ENCODE measurements at places on chromosomes 4 and X.

- no peak for DNase-seq
Observed at GRCh38 chr4:174198828-174199227, 84.6 kb downstream of the FBXO8 start.

- DNase-seq, result no peak
Observed at GRCh38 chr4:31081366-31081765, 361.2 kb downstream of the PCDH7 start.

DNA sequence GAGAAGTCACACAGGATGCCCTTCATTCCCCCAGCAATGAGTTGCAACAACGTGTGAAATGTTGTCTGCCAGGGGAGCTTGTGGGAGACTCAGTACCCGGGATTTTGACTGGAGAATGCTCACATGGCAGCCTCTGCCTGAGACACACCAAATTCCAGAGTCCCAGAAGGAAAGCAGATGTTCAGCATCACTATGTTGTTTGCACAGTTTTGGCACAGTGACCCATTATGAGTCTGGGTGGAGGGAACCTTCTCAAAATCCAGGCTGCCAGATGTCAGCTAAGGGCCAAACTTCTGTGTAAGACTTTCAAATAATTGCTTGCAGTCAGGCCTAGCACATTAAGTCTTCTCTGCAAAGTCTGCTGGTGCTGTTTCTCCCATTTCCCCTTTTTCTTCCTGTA, 1029.7 kb upstream of the TENM3 start:
- no peak for DNase-seq

GRCh38 chrX:129797251-129797906, 17.6 kb downstream of the SASH3 start:
- no peak for DNase-seq

- no peak for DNase-seq
Observed at GRCh38 chr4:8913858-8914460, 42.3 kb upstream of the HMX1 start.

DNA sequence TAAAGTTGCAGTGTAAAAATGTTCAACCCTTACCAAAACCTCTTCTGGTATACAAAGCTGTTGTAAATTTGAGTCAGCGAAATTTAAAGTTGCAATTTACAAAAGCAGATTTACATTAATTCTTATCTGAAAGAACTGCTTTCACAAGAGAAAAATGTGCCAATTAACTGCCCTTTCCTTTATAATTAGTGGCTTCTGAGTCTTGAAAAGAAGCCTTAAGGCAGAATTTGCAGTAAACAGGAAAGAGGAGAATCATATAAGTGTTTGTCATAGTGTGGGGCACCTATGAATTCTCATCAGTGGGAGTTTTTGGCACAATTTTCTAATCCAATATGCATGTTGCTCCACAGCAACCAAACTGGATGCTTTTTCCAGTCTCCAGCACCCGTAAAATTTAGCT, 125.3 kb upstream of the GABRG1 start:
- DNase-seq, result no peak

DNA sequence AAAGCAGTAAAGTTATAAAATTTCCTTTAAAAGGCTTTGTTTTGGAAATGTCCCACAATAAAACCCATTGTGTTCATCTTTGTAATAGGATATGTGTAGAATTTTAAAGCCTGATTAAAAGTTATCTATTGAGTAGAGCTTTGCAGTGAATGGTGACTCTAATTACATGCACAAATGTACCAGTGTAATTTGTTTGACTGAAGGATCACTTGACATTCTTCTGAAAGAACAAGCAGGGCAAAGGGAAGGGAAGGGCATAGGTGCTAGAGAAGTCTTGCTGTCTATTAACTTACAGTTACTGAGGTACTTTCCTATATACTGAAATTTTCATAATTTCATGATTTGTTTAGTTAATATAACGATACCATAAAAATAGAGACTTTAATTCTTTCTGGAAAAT, 70.8 kb downstream of the STIM2 start:
- DNase-seq, result no peak

DNA sequence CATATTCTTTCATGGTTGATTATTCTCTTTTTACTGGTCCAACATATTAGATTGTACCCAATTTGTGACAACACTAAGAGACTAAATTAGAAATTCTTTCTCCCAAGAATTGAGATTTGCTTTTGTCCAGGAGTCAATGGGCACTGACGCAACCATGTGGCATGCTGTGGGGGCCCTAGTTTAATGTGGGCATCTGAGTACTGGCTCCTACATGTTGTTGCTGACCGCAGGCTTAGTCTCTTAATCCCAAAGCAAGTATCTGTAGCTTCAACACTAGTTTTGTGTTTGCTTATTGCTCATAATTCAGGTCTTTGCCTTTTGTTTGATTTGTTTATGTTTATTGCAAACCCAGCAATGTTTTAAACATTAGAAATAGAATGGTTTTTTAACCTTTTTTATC, 263.4 kb upstream of the NDST4 start:
- DNase-seq, result no peak

GRCh38 chr4:125985856-125986255, 671.1 kb downstream of the FAT4 start:
- DNase-seq, result no peak

DNA sequence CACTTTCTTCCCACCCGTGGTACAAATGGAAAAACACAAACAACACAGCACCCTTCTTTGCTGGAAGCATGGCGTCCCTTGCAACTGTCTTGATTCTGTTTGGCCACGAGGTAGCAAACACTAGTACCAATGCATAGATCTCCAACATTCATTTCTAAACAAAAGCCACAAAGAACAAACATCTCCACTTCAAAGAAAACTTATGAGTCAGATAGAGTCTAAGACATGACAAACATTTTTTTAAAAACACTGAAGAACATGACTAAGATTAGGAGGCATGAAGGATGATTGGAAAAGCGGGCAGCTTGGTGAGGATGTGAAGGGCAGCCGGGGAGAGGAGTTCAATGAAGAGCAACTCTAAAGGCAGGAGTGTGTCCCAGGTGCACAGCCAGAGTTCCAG, 197.6 kb upstream of the FAM9B start:
- DNase-seq, result no peak

GRCh38 chr4:38820329-38821061, 15.9 kb upstream of the TLR1 start:
- no peak for DNase-seq

DNA sequence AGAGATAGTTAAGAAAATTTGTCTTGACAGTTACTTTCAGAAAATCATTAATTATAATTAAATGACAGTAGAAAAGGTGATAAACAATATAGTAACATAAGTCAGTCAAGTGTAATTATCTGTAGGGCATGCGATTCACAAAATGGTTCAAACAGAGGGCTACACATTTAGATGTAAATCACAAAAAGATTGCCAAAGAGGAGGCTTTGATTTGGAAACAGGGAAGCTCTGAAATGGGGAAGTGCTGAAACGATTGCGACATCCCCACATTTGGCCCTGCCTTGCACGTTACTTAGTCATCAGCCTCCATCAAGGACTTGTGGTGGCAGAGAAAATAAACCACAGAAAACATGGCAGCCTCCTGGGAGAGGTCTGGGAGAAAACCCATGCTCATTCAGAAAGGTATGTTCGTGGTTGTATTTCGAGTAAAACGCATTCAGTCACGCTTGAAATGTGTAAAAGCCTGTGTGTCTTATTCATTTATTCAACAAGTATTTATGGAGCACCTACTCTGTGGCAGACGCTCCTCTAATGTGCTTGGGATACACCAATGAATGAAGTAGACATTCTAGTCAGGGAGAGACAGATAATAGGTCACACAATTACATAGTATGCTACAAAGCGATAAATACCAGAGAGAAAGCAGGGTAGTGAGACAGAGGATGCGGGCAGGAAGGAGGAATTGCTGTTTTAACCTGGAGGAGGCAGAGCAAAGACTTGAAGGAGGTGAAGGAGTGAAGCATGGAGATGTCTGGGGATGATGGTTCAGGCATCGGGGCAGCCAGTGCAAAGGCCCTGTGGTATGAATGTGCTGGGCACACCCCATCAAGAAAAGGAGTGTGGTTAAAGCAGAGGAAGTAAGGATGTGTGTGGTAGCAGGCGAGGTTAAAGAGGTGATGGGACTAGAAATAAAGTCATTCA, 7.8 kb downstream of the RBM47 start:
- DNase-seq, result no peak

DNA sequence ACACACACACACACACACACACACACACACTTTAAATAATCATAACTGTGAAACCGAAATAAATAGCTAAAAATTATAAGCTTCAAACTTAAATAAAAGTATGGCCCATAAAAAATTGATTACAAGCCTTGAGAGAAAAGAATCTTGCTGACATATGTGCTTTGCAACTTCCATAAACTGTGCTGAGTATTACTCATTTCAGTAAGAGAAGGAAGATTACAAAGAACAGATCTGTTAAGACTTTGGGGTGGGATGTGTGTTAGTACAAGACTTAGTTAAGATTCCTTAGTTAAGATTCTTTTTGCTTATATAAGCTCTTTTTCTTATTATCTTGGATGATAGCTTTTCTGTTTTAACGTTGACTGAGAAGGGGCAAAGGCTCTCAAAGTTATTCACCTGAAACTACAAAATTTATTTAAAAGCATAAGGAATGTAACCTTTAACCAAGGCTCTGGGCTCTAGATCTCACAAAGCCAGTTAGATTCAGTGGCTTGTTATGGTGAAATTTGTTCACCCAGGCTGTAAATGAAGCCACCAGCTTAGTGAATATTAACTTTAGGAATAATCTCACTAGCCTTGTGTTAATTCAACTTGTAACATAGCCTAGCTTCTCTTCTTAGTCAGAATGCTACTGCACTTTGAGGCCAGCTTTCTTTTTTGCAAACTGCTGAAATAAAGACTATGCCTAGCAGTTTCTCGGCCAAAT, 58.2 kb downstream of the ARSJ start:
- DNase-seq, result no peak

DNA sequence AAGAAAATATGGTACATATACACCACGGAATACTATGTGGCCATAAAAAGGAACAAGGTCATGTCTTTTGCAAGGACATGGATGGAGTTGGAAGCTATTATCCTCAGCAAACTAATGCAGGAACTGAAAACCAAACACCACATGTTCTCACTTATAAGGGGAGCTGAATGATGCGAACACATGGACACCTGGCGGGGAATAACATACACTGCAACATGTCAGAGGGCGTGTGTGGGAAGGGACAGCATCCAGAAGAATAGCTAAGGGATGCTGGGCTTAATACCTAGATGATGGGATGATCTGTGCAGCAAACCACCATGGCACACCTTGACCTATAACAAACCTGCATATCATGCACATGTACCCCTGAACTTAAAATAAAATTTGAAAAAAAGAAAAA, 19.5 kb upstream of the CNKSR2 start:
- DNase-seq, result no peak

- DNase-seq, result peak; percentile 52
Observed at GRCh38 chrX:118974908-118975671, 672 bp downstream of the LONRF3 start.

DNA sequence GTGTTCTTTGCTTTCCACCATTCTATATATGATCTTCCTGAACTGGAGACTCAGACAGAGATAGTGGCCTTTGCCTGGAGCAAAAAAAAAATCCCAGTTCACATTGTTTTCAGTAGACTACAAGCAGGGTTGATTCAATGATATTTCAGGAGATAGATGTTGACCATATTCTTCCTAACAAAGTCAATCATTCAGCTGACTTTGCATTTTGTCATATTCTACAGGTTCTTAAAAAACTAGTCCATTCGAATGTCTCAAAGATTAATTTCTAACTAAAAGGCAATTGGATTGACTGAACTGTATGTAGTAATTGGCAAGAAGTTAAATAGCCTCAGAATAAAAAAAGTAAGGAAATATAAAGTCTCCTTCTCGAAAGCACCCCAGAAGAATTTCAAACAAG, 479.5 kb downstream of the NKX6-1 start:
- DNase-seq, result no peak

DNA sequence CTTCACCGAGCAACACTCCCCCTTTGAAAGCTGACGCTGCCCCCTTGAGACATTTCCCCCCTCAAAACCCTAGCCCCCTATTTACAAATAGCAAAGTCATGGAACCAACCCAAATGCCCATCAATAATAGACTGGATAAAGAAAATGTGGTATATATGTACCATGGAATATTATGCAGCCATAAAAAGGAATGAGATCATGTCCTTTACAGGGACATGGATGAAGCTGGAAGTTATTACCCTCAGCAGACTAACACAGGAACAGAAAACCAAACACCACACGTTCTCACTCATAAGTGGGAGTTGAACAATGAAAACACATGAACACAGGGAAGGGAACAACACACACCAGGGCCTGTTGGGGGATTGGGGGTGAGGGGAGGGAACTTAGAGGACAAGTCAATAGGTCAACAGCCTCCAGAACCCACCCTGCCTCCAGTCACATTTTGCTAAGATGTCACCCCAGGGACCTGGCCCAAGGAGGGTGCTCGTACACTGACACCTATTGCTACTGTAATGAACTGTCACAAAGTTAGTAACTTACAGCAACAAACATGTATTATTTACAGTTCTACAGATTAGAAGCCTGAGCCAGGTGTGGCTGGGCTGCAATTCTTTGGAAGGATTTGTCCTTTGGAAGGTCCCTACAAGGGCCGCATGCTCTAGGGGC, 20.6 kb downstream of the SCD5 start:
- DNase-seq, result no peak

DNA sequence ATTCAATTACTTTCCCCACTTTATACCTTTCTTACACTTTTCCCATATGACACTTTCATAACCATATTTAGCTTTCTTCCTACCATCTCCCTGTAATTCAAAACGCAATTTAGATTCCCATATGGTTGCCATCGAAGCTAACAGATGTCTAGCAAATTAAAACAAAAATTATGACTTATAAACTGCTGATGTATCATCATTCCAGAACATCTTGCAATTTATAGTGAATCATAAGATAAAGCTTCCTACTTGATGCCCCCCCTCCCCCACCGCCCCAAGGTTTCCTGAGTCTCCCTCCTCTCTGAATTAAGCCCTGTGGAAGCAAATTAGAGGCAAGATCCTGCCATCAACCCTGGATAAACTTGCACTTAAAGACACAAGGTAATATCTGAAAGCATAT, 5.4 kb downstream of the TSPAN5 start:
- DNase-seq, result no peak

DNA sequence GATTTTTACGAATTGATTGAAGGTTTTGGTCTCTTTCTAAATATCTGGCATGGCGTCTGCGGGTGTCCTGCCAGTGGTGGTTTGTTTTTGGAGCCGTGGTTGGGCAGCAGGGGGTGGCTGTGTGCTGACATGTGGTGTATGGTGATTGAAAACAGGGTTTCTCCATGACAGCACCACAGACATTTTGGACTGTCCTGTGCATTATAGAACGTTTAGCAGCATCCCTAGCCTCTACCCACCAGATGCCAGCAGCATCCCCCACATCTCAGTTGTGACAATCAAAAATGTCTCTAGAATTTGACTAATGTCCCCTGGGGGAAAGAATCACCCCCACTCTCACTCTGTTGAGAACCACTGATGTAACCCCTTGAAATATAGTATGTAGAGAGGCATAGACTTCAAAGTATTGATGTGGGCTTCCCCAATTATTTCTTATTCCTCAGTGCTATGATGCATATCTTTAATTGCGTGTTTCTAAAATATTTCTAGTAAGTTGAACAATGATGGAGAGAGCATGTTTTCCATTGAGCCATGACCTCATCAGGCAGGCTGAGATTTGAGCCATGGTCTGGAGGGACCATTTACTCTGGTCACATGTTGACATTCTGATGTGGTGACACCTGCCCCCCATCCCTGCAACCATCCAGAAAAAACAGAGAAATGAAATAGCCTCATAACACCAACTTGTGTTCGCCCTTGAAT, 77.4 kb upstream of the MID1 start:
- DNase-seq, result no peak
